RKO (cell line): ENCODE measurements at places on chromosomes 5 and 9.

DNA sequence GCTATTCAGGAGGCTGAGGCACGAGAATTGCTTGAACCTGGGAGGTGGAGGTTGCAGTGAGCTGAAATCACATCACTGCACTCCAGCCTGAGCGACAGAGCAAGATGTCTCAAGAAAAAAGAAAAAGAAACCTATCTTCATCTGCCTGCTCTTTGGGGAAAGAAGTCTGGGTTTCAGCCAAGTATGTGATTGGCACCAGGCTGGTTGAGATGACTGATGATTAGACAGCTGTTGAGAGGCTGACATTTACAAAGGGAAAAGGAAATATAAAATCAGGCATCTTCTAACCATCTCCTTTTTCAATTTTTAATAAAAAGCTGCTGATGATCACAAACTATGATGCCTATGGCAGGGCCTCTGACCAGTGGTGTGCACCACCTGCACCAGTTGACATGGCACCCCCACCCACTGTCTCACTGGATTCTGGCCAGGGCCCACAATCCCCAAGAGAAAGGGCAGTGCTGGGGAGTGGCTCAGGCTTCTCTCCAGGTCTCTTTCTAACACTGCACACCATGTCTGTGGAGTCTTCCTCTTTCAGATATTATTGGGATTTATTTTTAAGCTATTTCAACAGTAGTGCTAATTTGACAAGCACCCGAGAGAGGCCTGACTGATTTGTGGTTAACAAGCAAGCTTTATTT lies 17.2 kb upstream of the C5orf15 start:
- DNase-seq, result no peak

DNA sequence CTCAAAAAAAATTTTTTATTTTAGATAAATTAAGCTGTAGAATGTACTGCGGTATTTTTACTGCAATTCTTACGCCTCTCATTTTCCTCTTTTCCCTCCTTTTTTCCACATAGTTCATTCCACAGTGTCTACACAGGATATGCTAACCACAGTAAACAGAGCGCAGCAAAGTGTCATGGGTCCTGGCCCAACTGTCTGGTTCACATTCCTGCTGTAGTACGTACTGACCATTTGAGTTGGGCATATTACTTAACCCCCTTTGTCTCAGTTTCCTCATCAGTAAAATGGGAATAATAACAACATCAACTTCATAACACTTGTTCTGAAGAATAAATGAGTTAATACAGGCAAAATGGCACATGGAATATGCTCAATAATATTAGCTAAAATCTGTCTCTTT lies 41.6 kb downstream of the SLC44A1 start:
- DNase-seq, result no peak

- DNase-seq, result no peak
Measured at GRCh38 chr9:136723362-136723976, 11.1 kb downstream of the DIPK1B start.

GRCh38 chr5:91178461-91178860 lies 204.7 kb downstream of the ARRDC3 start:
- no peak for DNase-seq

DNA sequence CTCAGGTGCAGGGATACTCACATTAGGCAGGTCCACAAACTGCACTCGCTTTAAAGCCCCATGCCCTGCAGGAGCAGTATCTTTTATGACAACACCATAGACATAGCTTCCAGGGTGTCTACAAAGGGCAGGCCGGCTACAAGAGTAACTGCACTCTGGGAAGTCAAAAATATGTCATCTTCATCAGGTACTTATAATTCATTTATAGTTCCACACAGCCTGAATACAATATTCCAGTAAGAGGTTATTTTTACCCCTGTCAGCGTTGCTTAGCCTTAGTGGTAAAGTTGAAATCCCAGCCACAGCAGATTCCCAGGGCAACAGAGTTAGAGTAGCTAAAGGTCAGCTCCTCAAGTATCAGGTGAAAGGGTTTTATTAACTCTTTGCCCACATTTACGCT lies 82.3 kb upstream of the ITGA2 start:
- no peak for DNase-seq

DNA sequence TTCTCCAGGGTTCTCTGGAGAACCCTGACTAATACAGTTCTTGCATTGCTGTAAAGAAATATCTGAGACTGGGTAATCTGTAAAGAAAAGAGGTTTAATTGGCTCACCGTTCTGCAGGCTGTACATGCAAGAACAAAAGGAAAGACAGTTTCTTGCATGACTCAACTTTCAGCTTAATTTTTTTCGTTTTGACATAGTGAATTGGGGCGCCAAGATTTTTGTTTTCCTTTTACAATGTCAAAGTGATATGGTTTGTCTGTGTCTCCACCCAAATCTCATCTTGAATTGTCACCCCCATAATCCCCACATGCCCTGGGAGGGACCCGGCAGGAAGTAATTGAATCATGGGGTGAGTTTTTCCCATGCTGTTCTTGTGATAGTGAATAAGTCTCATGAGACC lies 11.8 kb upstream of the CRHBP start:
- no peak for DNase-seq

GRCh38 chr9:113370806-113371325 lies 5.9 kb downstream of the HDHD3 start:
- no peak for DNase-seq

GRCh38 chr9:38677660-38678303 lies 42.2 kb downstream of the FAM240B start:
- DNase-seq, result no peak

- DNase-seq, result no peak
Measured at GRCh38 chr5:169011009-169011408, 289.9 kb downstream of the SLIT3 start.

DNA sequence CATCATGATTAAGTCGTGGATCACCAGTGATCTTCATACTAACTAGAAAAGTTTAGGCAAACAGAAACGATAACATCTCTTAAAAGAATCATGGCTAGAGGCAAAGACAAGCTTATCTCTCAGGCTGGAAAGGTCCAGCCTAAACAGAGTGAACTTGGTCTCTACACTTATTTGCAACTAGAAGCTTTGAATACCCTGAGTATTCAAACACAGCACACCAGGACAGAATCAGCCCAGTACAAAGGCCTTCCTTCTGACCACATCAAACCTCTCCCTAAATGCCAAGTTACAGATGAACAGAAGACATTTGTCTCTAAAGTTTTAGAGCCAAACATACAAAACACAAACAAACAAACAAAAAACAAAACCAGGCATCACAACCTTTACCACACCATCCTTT lies 57.2 kb downstream of the ELAVL2 start:
- no peak for DNase-seq

GRCh38 chr9:124869466-124869985 lies 7.6 kb downstream of the ARPC5L start:
- DNase-seq, result peak; percentile 61

GRCh38 chr5:90793183-90793582 lies 234.6 kb downstream of the ADGRV1 start:
- DNase-seq, result no peak

- peak; percentile 87 for DNase-seq
Measured at GRCh38 chr5:34608859-34609648, 47.1 kb upstream of the RAI14 start.

DNA sequence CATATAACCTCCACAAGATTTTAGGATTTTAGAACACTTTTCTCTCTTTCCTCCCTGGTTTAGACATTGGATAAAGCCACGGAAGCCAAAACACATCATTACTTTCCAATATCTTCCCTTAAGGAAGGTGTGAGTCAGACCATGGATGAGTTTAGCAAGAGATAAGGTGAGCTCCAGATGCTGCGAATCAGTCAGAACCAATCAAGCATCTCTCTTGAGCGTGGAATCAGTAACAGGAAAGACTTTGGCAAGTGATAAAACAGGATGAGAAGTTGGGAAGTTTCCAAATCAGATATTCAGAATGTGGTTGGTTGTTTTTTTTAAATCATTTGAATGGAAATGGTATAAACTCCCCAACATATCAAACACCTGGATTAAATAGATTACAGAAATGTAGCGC lies 397.8 kb downstream of the EFNA5 start:
- no peak for DNase-seq

DNA sequence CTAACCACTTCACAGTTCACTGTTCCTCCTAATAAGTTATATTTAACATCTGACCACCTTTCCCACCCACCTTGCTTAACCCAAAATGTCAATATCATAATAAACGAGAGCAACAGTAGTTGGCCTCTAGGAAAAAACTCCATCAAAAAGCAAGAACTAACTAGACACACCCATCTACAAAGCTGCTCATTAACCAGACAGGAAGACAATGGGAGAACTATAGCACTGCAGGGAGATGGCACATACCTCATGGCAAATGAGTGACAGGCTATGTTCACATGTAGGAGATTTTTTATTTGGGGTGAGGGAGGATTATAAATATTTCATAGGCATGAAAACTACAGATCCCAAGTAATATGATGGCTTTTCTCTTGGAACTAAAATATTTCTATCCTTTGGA lies 23.6 kb upstream of the CDK5RAP2 start:
- no peak for DNase-seq

GRCh38 chr5:73726071-73726470 lies 100.1 kb downstream of the ARHGEF28 start:
- DNase-seq, result no peak

DNA sequence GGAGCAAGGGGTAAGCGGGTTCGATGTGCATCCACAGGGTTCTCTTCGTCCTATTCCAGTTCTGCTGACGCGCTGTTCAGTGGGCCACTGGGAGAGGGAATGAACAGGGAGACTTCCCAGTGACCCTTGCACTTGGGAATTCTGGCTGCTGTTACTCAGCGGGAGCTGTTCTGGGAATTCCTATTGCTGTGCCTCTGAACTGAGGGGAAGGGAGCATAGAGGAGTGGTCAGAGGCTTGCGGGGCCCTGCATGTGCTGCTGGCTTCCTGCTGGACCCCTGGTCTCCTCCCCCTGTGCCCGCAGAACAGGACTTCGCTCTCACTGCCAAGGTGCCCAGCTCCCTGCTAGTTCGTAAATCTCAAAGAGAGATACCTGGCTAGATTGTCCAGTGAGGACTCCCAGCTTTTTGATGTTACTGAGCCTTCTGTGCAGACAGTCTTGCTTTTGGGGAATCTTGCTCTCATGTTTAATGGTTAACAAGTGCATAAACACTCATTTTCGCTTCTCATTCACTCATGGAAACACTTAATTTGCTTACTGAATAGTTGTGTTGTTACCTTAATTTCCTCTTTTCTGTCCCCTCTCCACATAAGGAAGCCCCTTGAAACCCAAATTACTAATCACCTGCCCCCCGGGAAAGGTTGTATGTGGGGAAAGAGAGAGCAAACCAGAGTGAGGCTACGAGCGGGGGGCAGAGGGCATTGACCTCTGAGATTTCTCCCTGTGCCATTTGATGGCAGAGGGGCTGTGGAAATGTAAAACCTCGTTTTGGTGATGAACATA lies 5.9 kb downstream of the TRIO start:
- no peak for DNase-seq

- DNase-seq, result no peak
Measured at GRCh38 chr5:154197801-154198491, 7.4 kb downstream of the GALNT10 start.

DNA sequence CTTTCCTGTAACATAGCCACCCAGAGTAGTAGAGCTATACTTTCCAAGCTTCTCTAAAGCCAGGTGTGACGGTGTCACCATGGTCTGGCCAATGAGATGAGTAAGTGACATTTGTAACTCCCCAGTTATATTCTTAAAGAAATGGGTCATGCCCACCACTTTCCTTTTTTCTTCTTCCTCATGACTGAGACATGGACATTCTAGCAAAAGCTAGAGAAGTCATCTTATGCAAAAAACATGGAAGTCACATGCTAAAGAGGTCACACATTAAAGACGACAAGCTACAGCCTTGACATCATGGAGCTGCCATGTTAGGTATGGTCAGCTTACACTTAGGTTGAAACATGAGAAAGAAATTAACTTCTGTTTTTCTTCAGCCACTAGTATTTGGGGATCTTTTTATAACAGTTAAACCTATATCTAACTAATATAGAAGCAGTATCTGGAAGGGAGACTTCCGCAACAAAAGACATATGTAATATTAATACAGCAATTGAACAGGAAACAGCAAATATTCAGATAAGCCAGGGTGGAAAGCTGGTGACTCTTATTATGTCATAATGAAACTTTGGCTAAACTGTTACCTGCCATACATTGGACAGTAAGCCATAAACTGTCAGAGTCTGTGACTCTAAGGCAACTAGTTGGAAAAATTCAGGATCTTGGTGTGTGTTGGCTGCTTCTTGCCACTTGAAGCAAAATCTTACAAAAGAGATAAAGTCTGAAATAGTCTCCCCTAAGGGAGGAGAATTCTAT lies 54.7 kb upstream of the SNX2 start:
- no peak for DNase-seq

GRCh38 chr5:77994943-77995342 lies 218.8 kb upstream of the TBCA start:
- DNase-seq, result no peak

DNA sequence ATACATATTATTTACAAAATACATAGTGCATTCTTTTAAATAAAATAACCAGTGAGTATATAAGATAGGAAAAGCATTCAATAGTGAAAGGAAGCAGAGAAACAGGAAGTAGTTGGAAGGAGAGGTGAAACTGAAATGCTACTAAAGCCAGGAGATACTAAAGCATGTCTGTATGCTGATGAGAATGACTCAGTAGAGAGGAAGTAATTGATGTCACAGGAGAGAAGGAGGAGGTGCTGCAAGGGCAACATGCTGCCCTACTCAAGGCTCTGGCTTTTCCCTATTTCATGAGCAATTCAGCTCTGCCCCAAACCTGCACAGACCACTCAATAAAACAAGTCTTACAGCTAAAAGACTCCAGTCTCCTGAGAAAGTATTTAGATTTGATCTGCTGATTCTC lies 108.5 kb upstream of the TXNDC8 start:
- DNase-seq, result peak; percentile 20

DNA sequence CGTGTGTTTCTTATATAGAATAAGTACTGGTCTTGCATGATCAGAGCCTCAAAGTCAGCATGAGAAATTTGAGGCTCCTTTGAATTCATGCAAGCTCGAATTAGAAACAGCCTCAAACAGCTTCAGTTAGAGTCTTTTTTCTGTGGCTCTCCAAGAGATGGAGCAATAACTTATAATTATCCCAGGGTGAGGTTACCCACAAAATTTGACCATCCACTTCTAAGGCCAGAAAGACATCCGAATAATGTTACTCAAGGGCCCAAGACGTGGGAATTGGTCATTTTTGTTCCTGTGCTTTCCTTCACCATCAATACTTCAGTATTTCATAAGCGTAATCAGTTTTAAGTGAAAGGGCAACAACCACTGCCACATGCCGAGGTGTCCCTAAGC lies 89.7 kb downstream of the DAPK1 start:
- DNase-seq, result no peak

DNA sequence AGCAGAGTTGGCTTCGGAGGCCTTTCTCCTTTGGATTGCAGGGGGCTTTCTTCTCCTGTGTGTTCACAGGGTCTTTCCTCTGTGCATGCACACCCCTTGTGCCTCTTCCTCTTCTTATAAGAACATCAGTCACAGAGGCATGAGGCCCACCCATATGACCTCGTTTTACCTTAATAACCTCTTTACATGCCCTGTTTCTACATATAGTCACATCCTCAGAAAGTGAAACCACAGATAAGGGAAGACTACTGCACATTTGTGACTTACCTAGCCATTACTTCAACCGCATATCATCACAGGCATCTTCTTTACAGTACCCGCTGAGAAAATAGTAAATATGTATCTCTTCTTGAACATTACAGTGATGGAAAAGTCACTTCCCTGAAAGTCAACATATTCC lies 204.9 kb upstream of the TARS1 start:
- no peak for DNase-seq

GRCh38 chr5:92749943-92750342 lies 831.1 kb downstream of the NR2F1-AS1 start:
- no peak for DNase-seq
